ENCODE measurements at places on chromosomes 11 and 22.

- no peak for DNase-seq
Measured at GRCh38 chr11:116738975-116739374, 33.8 kb downstream of the BUD13 start.

GRCh38 chr11:64976651-64977050, 4.7 kb upstream of the MAJIN start:
- no peak for DNase-seq

DNA sequence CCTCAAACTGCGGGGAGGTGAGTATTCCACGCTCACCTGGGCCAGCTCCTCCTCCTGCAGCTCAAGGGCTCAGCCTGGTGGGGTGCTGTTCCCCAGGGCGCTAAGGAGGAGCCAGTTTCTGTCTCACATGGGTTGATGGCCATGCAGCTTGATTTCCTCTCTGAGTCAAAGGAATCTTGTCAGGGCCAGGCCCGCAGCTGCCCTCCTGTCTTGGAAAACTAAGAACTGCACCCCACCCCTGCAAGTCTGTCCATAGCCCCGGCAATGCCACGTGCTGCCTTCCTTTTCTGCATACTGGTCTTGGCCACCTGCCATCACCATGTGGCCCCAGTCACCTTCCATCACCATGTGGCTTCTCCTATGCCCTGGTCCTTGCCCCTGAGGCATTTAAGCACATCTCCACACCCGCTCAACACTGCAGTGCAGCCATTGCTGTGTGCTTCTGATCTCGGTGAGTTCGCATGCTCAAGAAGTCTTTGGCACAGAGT, 35.2 kb upstream of the CLDN5 start:
- DNase-seq, result no peak

- no peak for DNase-seq
Measured at GRCh38 chr11:134939905-134940304, 527.9 kb upstream of the B3GAT1 start.

GRCh38 chr11:64126796-64127195, 39.1 kb downstream of the MACROD1 start:
- DNase-seq, result no peak

GRCh38 chr22:42294034-42294985, 23.9 kb upstream of the TCF20 start:
- DNase-seq, result no peak

GRCh38 chr11:28963187-28963586, 855.0 kb downstream of the METTL15 start:
- no peak for DNase-seq

DNA sequence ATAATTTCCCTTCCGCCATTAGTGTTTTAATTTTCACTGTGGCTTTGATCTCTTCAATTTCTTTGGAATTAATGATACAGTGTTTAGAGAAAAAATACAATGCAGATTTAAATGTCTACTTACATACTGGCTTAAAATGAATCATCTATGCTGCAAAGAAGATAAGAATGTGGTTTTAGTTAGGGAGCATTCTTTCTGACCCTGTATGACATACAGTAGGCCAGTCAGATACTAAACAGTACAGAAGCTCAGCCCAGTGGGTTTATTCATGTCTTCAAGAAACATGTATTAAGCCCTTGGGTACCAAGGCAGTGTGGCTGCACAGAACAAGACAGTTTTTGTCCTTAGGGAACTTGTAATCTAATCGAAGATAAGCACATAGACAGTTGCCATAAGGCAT, 268.8 kb downstream of the DDX10 start:
- DNase-seq, result no peak

DNA sequence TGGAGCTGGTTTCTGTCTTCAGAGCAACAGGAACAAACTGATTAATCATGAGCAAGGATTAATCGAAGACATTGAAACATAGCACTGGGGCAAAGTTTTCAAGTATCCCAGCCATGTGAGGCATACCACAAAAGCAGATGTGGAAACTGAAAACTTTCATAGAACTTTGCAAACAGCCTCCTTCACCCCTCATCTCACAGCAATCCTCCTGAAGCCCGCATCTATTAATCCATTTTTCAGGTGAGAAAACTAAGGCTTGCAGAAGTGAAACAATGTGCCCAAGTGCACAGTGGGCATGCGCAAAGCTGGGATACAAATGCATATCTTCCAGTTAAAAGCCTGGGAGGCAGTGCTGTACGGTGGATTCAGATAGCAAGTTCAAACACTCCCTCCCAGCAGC, 58.6 kb upstream of the HMGXB4 start:
- no peak for DNase-seq

DNA sequence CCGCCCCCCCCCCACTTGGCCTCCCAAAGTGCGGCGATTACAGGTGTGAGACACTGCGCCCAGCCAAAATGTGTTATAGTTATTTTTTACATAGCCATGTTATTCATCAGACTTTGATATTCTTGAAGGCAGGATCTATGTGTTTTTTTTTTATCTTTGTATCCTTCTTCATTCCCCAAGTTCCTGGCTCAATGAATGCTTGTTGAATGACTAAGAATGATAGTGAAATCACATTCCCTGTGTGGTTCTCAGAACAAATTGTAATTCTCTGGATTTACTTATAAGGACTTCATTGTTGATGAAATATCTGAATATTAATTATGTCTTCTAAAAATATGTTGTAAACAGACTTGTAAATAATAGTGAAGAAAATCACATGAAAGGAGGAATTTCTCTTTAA, 33.5 kb downstream of the MMP7 start:
- no peak for DNase-seq

GRCh38 chr11:76629116-76629852, 41.3 kb downstream of the LRRC32 start:
- DNase-seq, result no peak

DNA sequence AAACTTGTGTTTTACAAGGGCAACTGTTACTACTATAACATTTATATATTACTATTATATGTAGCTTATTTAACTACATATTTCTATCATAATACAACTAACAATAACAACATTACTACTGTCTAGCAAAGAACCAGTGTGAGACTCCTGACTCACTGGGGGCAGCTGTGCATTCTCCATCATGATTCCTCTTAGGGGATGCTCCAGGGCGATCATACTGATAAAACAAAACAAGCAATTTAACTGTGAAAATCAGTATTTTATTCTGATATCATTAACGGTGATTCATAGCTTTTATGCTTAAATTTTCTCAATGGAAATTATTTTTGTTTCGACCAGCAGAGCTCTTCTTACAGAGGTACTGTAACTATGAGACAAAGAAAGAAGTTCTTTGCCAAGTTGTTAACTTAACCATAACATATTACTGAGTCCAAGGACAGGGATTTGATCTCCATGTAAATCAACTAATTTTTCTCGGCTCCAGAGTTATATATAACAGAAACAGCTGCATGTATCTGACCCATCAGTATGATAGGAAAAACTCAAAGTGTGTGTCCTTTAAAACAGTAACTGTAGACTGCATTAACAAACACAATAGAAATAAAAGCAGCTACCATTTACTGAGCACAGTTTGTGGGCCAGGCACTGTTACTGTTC, 24.8 kb upstream of the FNBP4 start:
- DNase-seq, result no peak

GRCh38 chr11:75189108-75189507, 38.2 kb downstream of the SLCO2B1 start:
- no peak for DNase-seq

- DNase-seq, result no peak
Measured at GRCh38 chr11:43933608-43934551, 8.6 kb upstream of the C11orf96 start.

GRCh38 chr11:130638033-130638432, 189.6 kb downstream of the ADAMTS15 start:
- DNase-seq, result no peak

DNA sequence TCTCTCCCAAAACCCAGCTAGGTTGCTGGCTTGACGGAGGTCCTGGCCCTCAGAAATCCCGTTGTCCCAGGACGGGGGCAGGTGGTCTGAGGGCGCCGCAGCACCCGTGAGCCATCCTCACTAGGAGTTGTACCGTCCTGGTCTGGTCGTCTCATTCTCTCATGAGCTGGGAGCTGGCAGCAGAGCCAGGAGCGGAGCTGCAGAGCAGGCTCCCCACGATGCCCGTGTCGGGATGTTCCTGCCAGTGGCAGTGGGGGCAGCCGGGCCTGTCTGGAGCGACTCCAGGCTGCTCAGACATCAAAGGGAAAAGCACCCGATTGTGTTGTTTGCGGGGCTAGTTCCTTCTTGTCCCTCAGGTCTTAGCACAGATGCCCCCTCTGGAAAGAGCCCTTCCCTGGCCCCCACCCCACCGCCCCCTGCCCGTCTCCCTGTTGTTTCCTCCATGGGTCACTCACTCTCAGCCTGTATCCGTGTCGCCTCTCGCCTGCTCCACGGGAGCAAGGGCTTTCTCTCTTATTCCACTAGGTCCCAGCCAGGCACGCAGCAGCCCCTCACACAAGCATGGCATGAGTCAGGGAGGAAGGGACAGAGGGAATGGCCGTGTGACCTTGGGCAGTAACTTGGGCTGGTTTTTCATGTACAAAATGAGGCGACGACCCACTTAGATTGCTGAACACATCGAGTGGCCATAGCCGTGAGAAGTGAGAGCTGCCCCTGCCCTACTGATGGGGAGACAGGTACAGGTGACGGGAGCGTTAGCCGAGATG, 23.2 kb upstream of the MGAT3 start:
- DNase-seq, result no peak

DNA sequence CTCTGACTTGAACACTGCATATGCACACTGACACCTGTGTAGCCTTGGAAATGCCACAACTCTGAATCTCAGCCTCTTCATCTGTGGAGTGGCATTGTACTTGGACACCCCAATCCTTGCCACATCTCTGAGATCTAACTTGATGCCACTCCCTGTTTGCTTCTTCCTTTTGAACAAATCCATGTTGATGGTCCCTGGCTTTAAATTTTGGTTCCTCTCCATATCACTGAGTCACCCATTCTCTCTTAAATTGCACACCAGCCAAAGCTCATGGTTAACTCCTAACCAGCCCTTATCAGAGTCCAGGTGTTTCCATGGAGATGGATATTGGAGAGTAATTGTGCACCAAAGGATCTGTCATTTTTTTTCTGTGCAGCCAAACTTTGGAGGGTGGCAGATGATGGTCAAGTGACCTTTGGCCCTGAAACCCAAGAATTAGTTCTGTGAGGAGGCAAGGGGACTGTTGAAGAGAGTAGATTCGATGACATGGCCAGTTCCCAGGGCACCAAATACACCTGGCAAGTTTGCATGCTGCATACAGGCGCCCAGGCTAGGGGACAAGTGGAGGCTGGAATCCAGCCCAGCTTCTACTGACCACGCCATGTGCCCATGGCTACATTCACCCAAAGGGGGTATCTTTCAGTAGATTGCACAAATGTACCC, 25.1 kb upstream of the PAMR1 start:
- DNase-seq, result no peak

DNA sequence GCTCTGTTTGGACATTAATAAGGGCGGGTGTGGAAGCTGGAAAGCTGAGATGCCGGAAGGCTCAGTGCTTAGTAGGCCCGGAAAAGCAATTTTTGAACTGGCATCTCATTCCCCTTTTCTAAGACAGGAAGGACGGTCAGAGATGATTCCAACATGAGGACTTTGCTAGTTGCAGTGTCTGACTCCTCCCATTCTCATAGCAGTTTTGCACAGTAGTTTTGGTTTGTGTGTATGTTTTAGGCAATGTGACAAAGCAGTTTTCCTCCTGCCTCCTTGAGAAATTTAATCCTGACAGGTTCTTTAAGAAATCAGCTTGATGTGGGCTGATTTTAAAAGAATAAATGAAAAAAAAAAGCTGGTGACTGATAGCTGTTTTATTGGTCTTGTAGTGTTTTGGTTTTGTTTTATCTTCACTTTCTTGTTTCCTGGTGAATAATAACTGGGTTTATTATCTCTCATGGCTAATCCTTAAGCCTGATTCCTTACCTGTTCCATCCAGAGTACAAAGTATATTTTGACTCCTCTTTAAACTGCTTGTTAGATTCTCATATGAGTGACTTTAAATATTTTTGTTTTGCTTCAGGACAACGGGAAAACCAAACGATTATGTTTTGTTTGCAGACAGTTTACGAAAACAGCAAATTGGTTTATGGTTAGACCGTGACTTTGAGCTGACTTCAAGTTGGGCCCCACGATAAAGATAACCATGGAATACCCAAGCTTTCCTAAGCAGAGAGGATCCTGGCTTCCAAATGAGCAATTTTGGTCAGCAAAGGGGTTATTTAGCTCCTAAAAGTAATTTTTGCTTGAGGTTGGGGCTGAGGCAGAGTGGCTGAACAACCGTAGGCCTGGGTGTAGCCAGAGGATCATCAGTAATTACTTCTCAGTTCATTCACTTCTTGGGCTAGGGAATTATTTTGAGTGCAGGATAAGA, 3.4 kb downstream of the PTPRJ start:
- no peak for DNase-seq

GRCh38 chr22:49687786-49688515, 139.7 kb downstream of the BRD1 start:
- DNase-seq, result no peak

GRCh38 chr11:65502555-65503367, 3.9 kb downstream of the MALAT1 start:
- peak; percentile 30 for DNase-seq

DNA sequence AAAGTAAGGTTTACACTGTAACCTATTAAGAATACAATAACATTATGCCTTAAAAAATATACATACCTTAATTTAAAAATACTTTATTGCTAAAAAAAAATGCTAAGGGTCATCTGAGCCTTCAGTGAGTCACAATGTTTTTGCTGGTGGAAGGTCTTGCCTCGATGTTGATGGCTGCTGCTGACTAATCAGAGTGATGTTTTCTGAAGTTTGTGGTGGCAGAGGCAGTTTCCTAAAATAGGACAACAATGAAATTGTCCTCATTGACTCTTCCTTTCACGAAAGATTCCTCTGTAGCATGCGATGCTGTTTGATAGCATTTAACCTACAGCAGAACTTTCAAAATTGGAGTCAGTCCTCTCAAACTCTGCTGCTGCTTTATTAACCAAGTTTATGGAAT, 97.6 kb downstream of the FAT3 start:
- no peak for DNase-seq

- DNase-seq, result no peak
Measured at GRCh38 chr11:22510010-22510409, 115.6 kb downstream of the FANCF start.

DNA sequence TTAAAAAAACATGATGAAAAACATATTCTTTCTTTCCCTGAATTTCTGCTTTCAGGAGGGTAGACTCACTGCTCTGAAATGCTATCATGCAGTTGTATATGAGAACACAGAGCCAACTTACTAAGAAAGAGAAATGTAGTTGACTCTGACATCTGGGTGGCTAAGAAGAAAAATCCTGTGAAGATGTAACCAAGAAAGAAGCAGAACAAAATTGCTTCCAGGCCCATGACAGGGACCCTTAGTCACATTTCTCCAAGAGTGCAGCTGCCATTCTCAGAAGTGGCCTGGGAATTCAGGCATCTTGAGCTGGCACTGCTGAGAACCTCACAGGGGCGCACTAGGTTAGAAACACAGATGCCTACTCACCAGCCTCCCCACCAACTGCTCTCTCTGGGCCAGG, 73.6 kb downstream of the RPL27A start:
- no peak for DNase-seq

GRCh38 chr11:122728561-122728960, 73.0 kb downstream of the UBASH3B start:
- no peak for DNase-seq

DNA sequence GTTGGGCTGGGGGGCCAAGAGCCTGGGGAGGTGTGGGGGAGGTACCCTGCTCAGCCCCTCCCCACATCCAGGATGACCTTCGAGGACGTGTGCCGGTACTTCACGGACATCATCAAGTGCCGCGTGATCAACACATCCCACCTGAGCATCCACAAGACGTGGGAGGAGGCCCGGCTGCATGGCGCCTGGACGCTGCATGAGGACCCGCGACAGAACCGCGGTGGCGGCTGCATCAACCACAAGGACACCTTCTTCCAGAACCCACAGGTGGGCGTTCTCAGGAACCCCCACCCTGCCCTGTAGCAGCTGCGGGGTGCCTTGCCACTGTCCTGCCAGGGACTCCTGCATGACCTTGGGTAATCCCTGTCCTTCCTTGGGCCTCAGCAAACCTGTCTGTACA, 10.0 kb upstream of the MYO7A start:
- DNase-seq, result no peak
